CD4-positive, alpha-beta T cell treated with Interleukin-10 for 1 hour (primary cell): ENCODE measurements at places on chromosomes 1 and 21.

DNA sequence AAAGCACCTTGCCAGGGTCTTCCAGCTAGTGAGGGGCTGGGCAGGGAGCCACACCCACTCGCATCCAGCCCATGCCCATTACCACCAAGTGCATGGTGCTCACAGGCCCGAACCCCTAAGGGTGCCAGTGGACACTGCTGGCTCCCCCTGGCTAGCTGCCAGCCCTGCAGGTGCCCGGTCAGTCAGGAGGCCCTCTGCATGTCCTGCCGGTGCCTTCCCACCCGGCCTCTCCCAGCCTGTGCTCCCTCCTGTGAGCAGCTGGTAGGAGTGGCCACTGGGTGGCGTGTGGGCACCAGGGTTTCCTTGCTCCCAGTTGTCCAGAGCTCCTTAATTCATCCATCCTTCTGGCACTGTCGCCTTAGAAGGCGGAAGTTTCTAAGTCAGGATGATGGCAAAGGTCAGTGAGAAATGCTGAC is 33.4 kb downstream of the QSOX1 start:
- DNase-seq: no peak

DNA sequence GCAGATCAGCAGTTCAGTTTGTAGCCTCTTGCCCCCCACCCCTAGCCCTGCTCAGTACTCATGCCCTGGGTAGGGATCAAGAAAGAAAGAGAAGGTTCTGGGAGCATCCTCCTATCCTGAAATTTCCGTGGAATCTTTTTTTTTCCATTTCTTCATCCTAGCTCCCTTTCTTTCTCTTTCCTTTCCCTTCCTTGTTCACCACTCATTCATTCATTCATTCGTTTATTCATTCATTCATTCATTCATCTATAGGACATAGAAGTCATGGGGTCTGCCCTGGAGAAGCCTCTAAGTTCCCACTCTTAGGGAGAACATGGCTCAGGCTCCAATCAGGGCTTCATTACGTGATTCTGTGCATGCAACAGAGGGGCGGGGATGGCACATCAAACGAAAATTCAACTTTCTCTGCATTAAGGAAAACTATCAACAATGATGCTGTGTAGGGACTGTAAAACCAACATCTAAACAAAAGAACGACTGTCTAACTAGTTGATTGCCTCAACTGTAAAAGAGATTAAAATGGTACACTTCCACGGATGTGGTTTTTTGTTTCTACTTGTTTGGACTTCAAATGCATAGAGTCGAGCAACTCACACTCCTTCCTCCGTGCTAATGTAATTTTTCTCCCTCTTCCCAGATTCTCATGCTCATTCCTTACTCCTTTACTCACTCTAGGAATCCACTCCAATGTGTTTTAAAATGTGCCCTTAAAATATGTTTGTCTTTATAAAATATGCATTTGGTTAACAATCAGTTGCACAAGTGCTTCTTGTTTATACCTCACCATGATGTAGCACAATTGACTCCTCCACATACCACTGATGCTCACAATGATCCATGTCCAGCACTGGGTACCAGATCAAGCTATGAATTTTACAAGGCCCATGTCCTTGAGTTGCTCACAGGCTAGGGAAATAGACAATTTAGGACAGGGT is 101.2 kb upstream of the SLC2A1 start:
- no peak for DNase-seq

- DNase-seq: peak; percentile 62
Measured at GRCh38 chr1:31745096-31745945, 18.8 kb downstream of the ADGRB2 start.

GRCh38 chr1:26032656-26033357 is 11.2 kb downstream of the EXTL1 start:
- no peak for DNase-seq

DNA sequence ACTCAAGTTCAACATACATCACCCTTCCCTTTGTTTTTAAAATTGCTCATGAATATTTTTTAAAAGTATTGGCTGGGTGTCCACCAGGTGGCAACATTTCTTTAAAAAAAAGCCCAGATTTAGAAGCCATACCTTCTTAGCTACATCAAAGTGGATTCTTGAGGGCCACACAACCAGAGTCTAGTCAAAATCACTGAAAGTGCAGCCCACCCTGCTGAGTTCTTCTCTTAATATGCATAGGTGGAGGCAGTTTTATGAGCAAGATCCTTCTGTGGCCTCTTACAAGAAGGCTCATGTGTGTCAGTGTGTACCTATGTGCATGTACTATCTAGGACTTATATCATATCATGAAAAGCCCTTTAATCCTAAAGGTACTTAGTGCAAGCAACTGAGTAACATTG is 16.9 kb upstream of the GNG12 start:
- DNase-seq: no peak

- no peak for DNase-seq
Measured at GRCh38 chr21:37520801-37521200, 154.2 kb downstream of the DYRK1A start.

DNA sequence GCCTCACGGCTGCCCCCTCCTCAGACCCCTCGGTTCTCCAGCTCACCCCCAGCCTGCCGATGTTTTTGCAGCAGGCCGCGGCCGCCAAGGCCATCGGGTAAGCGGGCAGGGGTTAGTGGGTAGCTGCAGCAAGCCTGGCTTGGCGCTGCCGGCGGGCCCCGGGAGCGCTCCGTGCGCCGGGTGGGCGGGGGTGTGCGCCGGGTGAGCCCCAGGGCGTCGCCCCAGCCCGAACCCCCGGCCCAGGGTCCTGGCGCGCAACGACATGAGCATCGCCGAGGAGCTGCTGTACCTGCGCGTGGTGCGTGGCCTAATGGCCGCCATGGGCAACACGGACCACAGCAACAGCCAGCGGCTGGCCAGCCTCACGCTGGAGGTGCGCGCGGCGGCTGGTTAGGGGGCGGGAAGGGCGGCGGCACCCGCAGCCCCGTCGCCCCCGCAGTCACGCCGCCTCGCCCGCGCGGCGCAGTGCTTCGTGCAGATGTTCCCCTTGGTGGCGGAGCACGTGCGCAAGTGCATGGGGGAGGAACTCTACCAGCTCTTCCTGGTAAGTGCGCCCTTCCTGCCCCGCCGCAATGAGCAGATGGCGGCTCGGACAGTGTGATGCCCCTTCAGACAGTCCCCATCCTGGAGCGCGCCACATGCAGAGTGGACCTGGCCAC is 6.5 kb downstream of the RNU5D-1 start:
- DNase-seq: no peak

DNA sequence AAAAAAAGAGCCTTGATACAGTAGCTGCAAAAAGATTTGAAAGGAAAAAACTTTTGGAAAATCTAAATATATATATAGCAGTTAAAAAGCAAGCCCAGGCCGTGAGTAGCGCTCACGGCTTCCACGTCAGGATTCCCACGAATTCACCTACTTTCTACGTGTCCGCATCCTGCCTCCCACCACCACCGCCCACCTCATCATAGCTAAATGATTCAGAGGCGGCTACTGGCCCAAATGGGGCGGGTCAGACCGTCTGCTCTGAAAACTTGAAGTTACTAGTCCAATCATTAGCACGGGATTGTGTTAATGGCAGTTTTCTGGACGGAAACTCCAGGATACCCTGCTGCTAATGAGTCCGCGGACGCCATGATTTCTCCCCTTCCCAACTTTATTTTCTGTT is 1.3 kb upstream of the CCSAP start:
- DNase-seq: no peak

DNA sequence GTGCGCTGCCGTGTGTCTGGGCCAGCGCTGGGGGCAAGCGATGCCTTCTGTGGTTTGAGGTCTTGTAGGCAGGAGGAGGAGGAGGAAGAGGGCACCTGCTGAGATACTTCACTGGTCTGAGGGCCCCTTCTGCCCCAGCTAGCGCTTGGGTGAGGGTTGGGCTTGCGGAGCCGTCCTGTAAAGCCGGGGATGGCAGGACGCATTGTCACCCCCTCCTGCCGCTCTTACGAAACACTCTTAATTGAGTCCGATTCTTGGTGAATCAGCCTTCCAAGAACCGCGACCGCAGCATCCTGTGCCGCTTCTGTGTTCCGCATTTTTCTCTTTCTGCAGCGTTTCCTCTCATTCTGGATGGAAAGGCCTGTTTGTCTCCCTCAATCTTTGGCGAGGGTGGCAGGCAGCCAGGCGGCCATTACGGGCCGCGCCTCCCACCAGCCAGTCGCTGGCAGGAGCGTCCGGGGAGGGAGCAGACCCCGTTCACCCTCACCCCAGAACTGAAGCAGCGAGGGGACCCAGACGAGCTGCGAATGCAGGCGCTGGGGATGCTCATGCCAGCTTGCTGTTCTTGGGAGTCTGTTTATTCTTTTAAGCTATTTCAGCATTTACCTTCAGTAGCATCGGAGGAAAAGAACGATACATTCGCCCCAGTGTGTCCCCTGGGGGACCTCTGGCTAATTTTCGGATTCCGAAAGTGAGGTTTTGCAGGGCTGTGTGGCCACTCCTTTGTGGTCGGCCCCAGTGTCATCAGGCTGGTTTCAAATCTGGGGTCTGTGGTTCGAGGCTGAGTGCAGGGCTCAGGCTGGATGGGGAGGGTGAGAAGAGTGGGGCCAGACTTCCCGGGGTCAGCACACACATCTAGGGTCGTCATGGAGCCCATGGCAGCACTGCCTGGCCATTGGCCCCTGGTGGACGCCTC is 62.7 kb downstream of the SKI start:
- peak; percentile 80 for DNase-seq
